CD14-positive monocyte (primary cell): ENCODE measurements at places on chromosomes 2 and 18.
A peak's percentile ranks its signal among the peaks of the same experiment; 100 is the strongest.

GRCh38 chr18:65934874-65935273 is 184.1 kb downstream of the CDH7 start:
- H3K36me3 ChIP-seq = no peaks in the 10 kb centered on the region
- DNase-seq = no peak
- H3K27ac ChIP-seq = no peak overlapping the region
- H3K27me3 ChIP-seq = no peaks in the 10 kb centered on the region
- no peaks in the 10 kb centered on the region for H3K4me1 ChIP-seq
- no peak overlapping the region for H3K4me3 ChIP-seq

GRCh38 chr2:51971136-51971535 is 939.2 kb upstream of the NRXN1 start:
- no peaks in the 10 kb centered on the region for H3K36me3 ChIP-seq
- no peak overlapping the region for H3K4me3 ChIP-seq
- H3K27me3 ChIP-seq = no peaks in the 10 kb centered on the region
- no peaks in the 10 kb centered on the region for H3K4me1 ChIP-seq

DNA sequence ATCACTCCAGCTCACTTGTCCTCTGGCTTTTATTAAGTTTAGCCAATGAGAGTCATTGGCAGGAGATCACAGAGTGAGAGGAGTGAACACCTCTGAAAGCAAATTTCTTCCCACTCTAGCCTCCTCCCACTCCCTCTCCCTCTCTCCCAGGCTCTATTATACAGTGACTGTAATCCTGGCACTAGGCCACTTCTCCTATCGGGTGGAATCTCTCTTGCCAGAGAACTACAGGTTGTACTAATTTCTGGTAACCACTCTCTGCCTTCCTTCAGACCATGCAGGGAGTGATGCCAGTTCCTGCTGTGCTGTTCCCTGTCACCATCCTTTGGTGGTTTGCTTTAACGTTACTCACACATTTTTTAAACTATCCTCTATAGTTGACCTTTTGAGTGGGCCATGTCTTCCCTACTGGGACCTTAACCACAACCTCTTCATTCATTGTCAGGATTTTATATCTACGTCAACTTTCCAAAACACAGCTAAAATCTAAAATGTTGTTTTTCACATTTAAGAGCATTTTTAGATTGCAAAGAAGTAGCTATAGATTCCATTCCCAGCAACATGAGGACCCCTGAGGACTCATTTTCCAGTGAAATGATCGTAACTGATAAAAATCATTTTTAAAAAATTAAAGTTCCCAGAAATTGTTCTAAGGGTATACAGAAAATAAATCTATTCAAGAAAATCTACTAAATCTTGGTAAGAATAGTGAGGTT is 217.1 kb downstream of the MREG start:
- no peak overlapping the region for H3K27ac ChIP-seq
- peak; percentile 49 for DNase-seq
- H3K4me3 ChIP-seq = no peak overlapping the region
- no peaks in the 10 kb centered on the region for H3K27me3 ChIP-seq
- no peaks in the 10 kb centered on the region for H3K36me3 ChIP-seq

DNA sequence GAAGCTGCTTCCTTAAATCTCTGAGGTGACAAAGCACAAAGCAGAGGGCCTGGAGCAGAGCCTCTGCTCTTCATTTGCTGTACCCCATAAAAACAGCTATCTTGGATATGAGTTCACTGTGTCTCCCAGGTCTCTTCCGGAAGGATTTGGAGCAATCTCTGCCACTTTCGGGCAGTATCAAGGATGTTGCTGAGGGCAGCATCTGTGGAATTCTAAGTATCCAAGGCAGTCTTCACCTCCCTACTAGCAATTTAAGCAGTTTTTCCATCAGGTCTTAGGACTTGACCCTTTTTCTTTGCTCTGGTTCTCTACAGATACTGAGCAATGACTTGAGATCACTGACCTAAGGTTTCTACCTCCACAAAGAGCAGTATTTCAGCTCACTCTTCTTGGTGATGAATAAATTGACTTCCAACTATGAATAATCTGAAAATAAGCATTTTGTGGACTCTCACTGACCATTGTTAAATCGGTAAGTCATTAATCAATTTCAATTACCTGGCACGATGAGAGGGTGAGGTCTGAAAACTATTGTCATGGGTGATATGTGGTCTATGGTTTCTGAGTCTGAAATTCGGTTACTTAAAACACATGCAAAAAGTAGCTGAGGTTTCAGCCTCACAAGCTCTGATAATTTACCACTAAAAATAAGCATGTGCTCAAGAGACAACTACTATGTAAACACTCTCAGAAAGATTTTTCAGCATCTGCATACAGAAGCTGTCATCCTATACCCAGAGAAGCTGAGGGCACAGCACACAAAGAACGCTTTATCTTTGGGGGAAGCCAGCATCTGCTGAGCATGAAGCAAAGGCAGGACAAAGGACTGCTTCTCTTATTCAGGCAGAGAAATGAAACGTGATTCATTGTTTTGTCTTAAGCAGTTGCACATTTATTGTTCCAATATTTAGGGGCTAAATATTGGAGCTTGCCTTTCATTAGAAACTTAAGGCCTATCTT is 32.1 kb upstream of the SPATS2L start:
- H3K27ac ChIP-seq = no peak overlapping the region
- no peaks in the 10 kb centered on the region for H3K27me3 ChIP-seq

DNA sequence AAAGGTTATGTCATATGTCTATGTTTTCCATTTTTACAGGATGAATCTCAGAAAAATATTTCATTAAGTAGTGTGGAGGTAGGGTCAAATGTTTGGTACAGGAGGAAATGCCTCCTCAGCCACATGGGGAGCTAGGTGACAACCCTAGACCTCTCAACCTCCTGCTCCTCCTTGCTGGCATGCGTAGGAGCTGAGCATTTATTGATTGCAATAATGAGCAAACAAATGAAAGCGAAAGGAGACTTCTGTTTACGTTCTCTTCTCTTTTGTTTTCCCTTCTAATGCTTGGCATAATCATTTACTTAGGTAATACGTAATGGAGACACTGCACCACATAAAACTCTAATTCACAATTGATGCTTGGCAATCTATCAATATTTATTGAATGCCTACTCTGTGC is 95.1 kb upstream of the CCBE1 start:
- H3K4me3 ChIP-seq = no peak overlapping the region
- H3K27ac ChIP-seq = no peak overlapping the region
- no peak for DNase-seq
- no peaks in the 10 kb centered on the region for H3K4me1 ChIP-seq

DNA sequence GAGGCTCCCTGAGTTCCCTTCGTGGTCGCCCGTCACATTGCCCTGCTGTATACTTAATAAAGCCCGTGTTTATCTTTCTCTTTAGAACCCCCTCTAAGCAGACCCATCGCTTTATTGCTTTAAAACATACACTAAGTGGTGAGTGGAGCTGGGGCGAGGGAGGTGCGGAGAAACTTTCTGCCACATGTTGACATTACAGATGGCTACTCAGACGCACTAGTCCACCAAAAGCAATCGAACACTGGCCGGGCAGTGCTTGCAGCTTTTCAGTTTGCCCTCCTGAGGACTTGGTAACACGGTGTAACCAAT is 859 bp upstream of the COLEC12 start:
- no peak overlapping the region for H3K27ac ChIP-seq
- H3K4me1 ChIP-seq = peaks cover 24% of the 10 kb centered on the region
- no peak overlapping the region for H3K4me3 ChIP-seq

DNA sequence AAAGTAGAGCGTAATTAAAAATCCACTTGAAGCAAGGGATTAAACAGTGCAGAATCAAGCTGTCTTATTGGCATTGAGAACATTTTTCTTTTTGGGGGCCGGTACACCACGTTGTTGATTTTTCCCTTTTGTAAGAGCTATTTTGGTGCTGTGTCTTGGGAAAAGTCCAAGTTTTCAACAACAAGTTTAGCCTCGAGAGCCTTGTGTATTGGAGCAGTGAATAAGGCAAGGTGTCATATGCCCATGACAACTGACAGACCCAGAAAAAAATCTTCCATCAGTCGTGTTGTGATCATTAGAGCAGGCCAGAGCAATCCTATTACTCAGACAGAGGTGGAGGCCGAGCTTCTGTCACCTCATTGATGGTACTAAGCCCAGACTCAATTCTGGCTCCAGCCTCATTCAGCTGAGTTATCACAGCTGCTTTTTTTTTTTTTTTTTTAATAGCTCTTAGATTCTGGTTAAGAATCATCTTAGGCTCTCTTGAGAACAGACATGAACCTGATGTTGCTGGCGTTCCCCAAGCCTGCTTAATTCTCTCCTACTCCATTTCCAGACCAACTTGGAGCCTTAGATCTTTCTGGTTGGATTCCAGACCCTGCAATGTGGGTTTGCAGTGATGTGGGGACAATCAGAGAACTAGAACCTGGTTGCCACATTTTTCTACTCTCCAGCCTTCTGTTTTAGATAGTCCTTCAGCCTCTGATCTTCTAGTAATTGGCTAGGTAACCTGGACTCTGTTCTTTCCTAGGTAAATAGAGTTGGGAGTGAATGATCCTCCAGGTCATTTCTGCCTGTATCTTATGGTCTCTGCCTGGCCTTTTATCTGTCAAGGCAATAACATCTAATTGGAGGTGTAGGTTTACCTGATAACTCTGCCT is 43.1 kb downstream of the MOGAT1 start:
- no peak overlapping the region for H3K27ac ChIP-seq
- DNase-seq = no peak
- no peaks in the 10 kb centered on the region for H3K27me3 ChIP-seq
- H3K4me1 ChIP-seq = peaks cover 9% of the 10 kb centered on the region
- H3K4me3 ChIP-seq = no peak overlapping the region

GRCh38 chr18:43596105-43596712 is 318.9 kb upstream of the SYT4 start:
- H3K27me3 ChIP-seq = no peaks in the 10 kb centered on the region
- no peak overlapping the region for H3K27ac ChIP-seq
- no peaks in the 10 kb centered on the region for H3K36me3 ChIP-seq

DNA sequence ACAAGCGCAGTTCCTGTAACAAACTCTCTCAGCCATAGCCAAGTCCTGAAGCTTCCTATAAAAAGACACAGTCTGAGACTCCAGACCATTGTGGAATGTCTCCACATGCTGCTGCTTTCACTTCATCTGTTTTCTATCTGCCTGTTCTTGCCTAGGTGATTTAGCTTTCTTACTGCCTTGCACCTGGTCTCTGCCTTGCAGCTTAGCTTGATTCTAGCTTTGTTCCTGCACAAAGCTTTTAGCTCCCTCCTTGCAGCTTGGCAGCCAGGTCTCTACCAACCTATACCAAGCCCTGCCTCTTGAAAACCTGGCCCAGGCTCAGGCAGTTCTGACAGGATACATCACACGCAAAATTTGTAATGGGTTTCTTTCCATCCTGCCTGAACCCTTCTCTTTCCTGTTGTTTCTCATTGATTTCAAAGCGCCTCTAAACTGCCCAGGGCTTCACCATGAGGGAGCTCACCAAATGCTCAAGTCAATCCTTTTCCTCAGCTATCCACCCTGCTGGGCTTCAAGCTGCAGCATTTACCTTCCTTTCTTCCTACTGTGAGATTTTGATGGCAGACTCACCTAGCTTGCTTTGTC is 941.3 kb upstream of the NXPH2 start:
- no peak overlapping the region for H3K27ac ChIP-seq
- H3K27me3 ChIP-seq = no peaks in the 10 kb centered on the region
- no peaks in the 10 kb centered on the region for H3K36me3 ChIP-seq

DNA sequence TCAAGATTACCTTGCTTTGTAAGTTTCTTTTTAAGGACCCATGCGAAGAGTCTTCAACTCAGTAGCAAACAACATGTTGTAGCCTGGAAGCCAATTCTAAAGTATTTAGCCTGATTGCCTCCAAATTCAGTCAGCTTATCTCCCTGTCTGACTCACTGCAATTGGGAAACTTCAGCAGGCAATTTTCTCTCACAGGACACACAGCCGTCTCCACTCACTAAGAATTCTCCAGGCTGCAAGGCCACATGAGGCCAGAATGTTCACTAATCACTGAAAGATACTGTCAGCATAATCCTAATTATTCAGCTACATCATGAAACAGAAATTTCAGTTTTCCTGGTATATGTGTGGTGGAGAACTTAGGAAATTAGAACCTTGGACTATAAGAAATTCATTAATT is 78.1 kb upstream of the PDE1A start:
- no peak overlapping the region for H3K4me3 ChIP-seq
- H3K4me1 ChIP-seq = no peaks in the 10 kb centered on the region
- DNase-seq = no peak
- no peak overlapping the region for H3K27ac ChIP-seq
- no peaks in the 10 kb centered on the region for H3K36me3 ChIP-seq

DNA sequence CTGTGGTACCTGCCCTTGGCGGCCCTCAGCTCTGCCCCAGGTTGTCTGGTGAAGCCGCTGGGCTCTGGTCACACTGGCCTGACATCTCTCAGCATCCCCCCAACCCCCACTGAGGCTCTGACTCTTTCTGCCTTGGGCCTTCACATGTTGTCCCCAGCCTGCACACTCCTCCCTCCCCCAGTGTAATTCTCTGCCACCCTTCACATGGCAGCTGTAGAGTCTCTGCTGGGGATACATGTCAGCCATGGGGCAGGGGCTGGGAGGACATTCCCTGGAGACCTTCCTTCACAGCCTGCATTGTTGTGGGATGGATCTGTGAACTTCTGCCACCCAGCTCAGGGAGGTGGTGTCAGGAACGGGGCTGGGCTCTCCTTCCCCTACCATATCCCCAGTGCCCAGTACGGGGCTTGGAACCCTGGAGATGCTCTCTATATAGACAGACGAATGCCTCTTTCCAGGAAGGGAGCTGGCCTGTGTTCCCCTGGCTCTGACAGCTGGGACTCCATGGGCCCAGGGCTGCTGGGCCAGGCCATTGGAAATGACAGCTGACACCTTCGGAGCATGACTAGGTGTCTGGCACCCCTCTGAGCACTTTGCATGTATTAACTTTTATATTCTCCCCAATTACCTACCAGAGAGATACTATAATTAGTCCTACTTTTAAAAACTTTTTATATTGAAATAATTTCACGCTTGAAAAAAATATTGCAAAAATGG is 151.5 kb downstream of the INHBB start:
- H3K27ac ChIP-seq = no peak overlapping the region
- no peaks in the 10 kb centered on the region for H3K4me1 ChIP-seq
- H3K4me3 ChIP-seq = no peak overlapping the region
- DNase-seq = no peak
- H3K36me3 ChIP-seq = no peaks in the 10 kb centered on the region

DNA sequence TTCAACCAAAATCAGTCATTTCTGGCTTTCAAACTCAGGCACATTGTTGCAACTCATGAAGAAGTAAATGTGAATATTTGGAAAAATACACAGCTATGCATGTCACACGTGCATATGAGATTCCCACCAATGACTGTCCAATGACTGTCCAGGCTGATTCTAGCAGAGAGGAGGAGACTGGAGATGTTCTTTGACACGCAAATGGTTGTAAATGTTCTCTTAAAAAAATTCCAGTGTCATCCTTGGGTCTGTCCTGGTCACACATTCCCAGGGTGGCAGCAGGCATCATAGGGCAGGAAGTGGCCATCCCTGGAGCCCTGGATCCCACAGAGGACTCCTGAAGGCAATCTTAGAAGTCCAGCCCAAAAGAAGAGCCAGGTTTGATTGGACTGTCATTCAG is 40.9 kb downstream of the TWIST2 start:
- H3K4me1 ChIP-seq = no peaks in the 10 kb centered on the region
- H3K36me3 ChIP-seq = no peaks in the 10 kb centered on the region
- H3K27me3 ChIP-seq = peaks cover 2% of the 10 kb centered on the region
- no peak overlapping the region for H3K27ac ChIP-seq
- no peak for DNase-seq

GRCh38 chr18:62152844-62153243 is 34.0 kb downstream of the PIGN start:
- no peaks in the 10 kb centered on the region for H3K27me3 ChIP-seq
- no peaks in the 10 kb centered on the region for H3K4me1 ChIP-seq
- no peak overlapping the region for H3K27ac ChIP-seq
- peaks cover 18% of the 10 kb centered on the region for H3K36me3 ChIP-seq
- no peak for DNase-seq
